ENCODE measurements at places on chromosomes 4 and X.
A peak's percentile ranks its signal among the peaks of the same experiment; 100 is the strongest.

DNA sequence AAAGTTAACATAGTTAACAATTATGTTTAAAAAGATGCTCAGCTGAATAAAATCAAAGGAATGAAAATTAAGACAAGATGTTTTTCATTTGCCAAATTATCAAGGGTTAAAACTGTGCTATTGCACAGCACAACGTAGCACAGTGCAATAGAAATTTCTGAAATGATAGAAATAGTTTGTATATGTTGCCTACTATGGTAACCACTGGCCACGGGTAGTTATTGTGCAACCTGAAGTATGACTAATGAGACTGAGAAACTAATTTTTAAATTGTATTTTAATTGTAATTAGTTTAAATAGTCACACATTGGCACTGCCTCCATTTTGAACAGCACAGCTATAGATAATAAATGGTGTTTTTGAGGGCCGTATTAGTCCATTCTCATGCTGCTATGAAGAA, 343.1 kb upstream of the FAM241A start:
- DNase-seq = no peak

DNA sequence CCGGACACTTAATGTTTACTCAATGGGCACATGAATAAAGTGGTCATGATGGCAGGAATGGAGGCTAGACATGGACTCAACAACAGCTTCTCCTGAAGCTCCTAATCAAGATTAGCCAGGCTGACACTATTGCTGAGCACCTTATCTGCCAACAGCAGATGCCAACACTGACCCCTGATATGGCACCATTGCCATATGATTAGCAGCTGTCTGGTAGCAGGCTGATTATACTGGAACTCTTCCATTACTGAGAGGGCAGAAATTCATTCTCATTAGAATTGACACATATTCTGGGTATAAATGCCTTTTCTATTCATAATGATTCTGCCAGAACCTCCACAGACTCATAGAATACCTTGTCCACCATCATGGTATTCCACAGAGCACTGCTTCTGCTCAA, 18.4 kb upstream of the AFF1 start:
- DNase-seq = no peak

GRCh38 chr4:170022211-170022610, 4.0 kb downstream of the MFAP3L start:
- peak; percentile 62 for DNase-seq

DNA sequence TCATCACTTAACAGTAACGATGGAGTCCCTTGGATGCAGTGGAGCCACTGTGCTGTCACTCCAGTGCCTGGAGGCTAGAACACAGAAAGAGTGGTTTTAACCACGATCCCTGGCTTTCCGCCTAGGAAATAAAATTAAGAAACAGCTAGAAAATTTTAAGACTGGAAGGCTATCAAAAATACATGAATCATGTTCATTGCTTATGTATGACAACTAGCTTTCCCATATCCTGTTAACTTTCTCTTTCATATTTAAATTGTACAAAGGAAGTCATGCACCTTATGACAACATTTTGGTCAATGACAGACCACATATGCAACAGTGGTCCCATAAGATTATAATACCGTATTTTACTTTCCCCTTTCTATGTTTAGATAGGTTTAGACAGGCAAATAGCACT, 115.1 kb downstream of the GALNTL6 start:
- no peak for DNase-seq

DNA sequence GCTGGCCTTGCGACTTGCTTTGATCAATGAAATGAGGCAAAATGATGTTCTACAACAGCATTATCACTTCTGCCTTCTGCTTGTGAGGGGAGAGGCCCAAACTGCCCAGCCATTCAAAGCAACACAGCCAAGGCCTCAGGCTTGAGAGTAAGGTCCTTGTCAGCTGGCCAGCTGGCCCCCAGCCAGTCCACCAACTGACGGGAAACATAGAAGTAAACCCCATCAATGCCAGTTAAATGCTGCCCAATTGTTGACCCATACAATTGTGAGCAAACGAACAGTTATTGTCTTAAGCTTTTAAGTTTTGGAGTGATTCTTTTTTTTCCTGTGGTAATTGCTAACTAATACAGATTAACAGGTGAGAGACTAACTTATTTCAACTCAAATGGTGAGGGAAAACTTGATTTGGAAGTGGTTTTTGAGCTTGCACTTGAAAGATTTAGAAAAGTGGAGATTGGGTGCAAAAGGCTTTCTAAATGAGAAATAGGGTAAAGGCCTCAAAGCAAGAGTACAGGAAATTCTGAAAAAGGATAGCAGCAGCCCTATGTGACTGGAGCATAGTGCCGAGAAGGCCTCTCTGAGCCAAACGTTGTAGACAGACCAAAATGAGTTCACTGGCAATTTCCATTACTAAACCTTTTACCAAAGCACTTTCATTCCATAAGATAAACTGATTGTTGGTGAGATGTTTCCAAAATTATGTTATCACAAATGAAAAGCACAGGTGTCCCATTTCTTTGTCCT, 66.9 kb downstream of the ARHGEF38 start:
- peak; percentile 21 for DNase-seq

- DNase-seq = no peak
These were observed 163.8 kb downstream of the BANK1 start for GRCh38 chr4:101954351-101954750.

GRCh38 chr4:62288808-62289541, 1088.8 kb downstream of the ADGRL3 start:
- DNase-seq = no peak

Data from amygdala (tissue), 56 donors.